Heart left ventricle (tissue), 16 donors: ENCODE measurements at places on chromosomes 16 and 17. TPM values are rescaled to one million over a fixed set of nuclear protein-coding genes. Genes with fewer than 3 reads are reported as not detected.

GRCh38 chr16:81482329-81483063 is 37.9 kb downstream of the CMIP start:
- H3K27me3 ChIP-seq = no peaks in the 10 kb centered on the region
- H3K27ac ChIP-seq = peak overlapping the region; percentile 17
- DNase-seq = no peak
- H3K4me3 ChIP-seq = no peak overlapping the region

The ETV4 gene
- 0.64 TPM for total RNA-seq

GRCh38 chr16:47460359-47460710 is 528 bp downstream of the ITFG1 start:
- no peaks in the 10 kb centered on the region for H3K27me3 ChIP-seq
- no peak for DNase-seq
- H3K4me1 ChIP-seq = peaks cover 51% of the 10 kb centered on the region
- H3K4me3 ChIP-seq = peak overlapping the region; percentile 78

The CSF3 gene
- not detected for total RNA-seq

DNA sequence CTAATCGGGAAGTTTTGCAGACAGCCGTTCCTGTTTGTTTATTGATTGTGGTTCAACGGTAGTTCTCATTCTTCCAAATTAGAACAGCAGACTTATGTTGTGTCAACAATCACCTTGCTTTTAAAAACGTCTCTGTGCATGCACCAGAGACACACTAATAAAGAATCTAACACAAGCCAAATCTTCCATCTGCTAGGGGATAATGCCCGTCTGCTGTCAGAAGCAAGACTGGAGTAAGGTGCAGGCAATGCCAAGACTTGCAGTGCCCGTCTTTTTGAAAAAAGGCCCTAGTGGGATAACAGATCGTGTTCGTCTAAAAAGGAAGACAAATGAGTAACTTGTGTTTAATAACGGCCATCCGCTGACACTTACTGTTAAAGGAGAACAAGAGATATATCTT is 158.4 kb downstream of the KCNJ2 start:
- H3K4me3 ChIP-seq = no peak overlapping the region
- no peak for DNase-seq
- no peaks in the 10 kb centered on the region for H3K36me3 ChIP-seq
